Stimulated activated CD4-positive, alpha-beta T cell treated with anti-CD3 and anti-CD28 coated beads, TNF-alpha, amount 100 ng/mL, for 24 hours (primary cell): ENCODE measurements at places on chromosomes 6 and 20.

DNA sequence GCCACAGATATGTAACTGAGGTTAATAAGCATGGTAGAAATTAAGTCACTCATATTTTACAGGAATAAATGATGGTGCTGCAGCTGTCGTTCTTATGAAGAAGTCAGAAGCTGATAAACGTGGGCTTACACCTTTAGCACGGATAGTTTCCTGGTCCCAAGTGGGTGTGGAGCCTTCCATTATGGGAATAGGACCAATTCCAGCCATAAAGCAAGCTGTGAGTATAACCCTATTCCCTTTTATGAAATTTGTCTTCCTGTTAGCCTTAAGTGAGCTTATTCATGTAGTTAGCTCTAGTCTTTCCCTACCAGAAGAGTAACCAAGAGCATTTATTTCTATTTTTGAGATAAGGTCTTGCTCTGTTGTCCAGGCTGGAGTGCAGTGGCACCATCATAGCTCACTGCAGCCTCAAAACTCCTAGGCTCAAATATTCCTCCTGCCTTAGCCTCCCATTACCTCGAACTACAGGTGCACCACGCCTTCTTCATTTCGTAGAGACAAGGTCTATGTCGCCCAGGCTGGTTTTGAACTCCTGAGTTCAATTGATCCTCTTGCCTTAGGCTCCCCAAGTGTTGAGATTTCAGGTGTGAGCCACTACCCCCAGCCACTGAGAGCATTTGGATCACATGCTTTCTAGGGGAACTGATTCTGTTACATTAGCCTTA is 12.0 kb downstream of the TCP1 start:
- DNase-seq = no peak

GRCh38 chr6:40909811-40910210 is 129.2 kb downstream of the UNC5CL start:
- no peak for DNase-seq

GRCh38 chr20:50873585-50873984 is 57.7 kb downstream of the ADNP start:
- DNase-seq = no peak

DNA sequence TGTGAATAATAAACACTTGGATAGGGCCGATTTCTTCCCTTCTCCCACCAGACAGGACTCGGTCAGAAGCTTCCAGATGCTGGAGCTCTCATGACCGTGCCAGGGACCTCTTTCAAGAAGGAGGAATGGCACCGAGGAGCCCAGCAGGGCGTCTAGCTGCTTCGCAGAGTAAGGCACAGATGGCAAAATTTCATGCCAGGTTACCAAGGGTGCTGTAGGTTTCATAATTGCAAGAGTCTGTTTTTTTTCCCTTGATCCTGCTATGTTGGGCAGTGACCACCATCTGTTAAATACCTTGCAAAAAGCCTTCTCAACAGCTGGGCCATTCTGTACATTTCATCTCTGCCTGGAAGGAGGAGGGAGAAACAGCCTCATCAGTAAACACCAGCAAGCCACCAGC is 111.8 kb downstream of the EDN3 start:
- no peak for DNase-seq

GRCh38 chr6:56311061-56311460 is 63.7 kb upstream of the COL21A1 start:
- DNase-seq = no peak

- DNase-seq = no peak
These were observed 647.8 kb upstream of the MARCKS start for GRCh38 chr6:113209315-113209714.

GRCh38 chr6:48037946-48038345 is 73.1 kb downstream of the PTCHD4 start:
- no peak for DNase-seq

DNA sequence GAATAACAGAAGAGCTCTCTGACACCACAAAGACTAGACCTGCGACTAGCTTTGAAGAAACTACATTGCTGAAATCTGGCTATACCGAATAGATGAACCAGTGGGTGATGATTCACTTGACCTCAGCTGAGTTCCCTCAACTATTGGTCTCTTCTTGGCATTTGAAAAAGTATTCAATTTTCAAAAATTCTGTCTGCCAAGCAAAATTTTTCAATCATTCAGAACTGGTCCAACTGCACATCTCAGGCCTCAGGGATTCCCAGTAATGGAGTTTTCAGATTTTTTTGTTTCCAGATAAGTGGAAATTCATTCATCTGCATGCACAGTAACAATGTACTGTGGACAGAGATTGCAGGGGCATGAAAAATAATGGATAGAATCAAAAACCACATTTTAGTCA is 121.4 kb upstream of the NAA20 start:
- DNase-seq = no peak

DNA sequence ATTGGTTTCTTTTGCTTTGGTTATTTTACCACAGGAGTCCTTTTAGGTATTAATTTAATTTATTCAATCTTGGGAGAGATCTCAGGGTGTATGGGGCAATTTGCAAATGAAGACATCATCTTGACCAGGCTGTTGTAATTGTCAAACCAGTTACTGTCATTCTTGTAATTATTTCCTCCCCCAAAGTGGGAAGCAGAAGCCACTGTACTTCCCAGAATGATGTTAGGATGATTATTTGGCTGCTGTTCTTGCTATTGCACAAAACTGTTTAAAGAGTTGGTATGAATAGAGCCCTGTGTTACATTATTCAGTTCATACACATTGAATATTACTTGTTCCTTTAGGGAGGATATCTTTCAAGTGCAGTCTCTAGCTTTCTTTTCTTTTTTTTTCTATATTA is 1.7 kb downstream of the TAAR6 start:
- DNase-seq = no peak

DNA sequence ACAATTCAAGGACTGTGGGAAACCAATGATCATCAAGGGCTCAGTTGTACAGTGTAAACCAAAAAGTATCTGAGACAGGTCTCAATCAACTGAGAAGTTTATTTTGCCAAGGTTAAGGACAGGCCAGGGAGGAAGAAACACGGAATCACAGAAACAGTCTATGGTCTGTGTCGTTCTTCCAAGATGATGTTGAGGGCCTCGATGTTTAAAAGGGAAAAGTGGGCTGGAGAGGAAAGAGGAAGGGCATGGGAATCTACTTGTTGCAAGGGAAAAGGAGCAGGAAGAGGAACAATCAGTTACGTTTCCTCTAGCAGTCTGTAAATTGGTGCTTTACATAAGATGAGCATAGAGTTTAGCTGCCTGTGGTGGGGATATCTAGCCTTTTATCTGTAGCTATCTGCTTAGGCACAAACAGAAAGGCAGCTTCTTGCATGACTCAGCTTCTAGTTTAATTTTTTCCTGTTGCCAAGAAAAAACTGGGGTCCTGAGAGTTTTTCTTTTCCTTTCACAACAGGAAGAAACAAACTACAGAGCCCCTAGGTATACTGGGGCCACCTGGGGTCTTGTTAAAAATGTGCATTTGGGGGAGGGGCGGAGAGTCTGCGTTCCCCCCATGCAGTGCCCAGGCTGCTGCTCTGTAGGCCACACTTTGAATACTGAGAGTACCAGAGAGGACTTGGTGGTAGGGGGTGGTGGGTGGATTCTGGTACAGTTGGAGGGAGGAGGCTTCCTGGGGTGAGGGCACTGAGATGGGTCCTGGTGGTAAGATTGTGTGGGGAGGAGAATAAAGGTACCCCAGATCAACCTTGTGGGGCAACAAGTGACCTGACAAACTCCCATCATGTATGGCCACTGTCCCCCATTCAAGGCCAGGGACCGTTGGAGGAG is 35.3 kb upstream of the EZR start:
- no peak for DNase-seq

GRCh38 chr6:35640017-35640664 is 48.6 kb downstream of the FKBP5 start:
- no peak for DNase-seq

DNA sequence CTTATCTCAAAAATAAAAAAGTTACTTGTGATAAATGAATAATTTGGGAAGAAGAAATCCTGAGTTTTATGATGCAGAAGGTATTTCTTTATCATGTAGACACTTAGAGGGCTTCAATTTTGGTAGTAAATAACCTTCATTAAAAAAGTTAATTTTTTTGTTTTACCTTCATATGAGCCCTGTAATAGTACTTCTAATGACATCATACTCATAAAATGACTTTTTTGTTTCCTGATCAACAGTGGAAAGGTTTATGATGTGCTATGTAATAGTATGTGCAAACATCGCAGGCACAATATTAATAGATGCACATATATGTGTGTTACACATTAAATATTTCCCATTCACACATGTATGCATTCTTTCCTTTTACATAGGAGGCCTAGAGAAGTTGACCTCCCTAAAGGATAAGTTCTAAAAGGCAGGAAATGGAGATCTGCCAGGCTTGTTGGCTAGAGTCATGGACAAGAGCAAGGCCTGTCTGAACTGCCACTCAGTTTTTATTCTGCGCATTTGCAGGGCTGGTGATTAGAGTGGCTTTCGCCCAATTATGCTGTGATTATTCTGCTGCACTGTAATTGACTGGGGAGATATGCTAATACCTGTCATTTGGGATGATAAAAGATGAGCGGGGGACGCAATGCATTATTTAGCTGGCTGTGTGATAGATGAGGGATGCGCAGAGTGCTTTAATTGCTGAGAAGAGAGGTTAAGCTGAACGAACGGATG is 272.6 kb downstream of the TMEM242 start:
- DNase-seq = no peak

DNA sequence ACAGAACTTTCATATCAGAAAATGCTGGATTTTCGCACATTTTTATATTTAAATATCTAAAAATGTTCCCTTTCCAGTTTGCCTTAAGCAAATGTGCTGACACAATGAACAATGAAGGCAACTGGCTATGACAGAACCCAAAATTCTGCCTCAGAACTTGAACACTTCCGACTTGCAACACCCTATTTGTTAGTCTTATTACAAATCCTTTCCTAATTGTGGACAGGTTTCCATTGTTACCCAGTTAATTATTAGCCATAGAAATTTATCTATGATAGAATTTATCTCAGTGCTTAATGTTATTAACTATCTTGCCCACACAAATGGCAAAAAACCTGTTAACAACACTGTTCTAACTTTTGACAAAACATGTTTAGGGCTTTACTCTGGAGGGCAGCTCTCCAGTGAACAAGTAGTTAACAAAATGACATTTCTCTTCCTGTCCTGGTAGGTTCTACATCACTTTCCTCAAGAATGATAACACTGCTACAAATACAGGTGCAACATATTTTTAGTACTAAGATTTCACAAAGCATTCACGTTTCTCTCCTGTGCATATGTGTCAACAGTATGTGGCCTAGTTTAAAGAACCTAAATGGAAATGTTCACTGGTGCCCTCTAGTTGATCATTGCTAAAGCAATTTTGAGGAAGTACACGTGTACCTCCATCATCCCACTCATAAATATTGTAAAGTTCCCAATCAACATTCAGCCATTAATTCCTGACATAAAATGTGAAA is 58.4 kb downstream of the HIVEP2 start:
- no peak for DNase-seq

DNA sequence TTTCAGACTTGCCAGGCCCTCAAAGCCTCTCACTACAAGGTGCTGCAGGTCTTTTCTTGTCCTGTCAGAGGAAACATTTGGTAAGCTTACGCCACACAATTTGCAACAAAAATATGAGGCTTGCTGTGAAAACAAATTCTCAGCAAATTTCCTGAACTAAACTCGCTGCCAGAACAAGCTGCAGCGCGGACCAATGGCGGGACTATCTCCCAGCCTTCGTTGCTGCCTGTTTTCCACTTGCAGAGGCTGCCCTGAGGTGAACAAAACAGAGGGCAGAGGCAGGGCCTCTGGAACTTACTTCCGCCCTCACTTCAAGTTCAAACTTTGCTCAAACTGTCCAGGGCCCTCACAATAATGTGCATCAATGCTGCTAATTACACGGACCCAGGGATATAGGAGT is 12.4 kb downstream of the UQCC2 start:
- no peak for DNase-seq

GRCh38 chr6:7050004-7050403 is 57.8 kb upstream of the RREB1 start:
- DNase-seq = no peak

DNA sequence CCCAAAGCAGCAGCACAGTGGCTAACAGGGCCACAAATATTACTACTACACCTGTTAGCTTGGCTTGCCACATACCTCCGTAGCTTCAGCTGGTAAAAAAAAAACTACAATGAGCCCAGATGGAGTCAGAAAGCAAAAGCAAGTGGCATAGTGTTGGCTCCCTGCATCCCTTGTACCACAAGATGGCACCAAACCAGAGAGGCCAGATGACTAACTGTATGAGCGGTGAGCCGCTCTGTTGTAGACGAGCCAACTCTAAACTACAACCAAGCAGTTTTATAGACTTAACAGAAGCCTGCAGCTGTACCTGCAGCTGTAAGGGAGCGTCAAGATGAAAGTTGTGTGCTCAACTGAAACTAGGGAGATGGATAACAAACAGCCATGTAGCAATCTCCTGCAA is 84.5 kb upstream of the MCHR2 start:
- DNase-seq = no peak

GRCh38 chr6:136136274-136136673 is 113.8 kb downstream of the MTFR2 start:
- no peak for DNase-seq

GRCh38 chr20:10415013-10415650 is 18.9 kb downstream of the MKKS start:
- no peak for DNase-seq

GRCh38 chr20:32682508-32682987 is 8.8 kb upstream of the C20orf203 start:
- no peak for DNase-seq

DNA sequence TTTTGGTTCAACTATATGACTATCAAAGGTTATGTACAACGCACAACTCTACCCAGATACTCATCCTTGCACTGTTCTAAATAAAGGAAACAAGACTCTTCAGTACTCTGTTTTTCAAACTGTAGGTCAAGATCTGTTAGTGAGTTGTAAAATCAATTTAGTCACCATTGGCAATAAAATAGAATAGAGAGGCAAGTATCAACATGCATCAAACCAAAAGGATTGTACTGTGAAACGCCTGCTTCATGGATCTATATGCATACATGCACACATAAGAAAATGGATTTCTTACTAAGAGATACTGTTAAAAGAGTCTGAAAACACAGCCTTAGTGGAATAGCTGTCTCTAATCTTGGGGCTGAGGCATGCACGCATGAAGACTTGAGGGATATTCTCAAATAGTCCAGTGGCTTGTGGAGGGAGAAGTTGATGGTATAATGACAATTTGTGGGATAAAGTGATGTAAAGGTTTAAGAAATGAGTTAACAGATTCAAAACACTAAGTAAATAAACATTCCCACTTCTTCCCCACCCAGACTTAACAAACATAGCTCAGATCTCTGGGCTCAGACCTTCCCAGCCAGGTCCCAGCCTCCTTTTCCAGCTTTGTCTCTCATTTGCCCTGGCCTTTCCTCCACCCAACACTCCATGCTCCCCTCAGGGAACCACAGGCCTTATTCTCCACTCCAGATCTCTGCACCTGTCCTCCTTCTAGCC is 10.7 kb upstream of the LZTS3 start:
- no peak for DNase-seq

GRCh38 chr6:41551086-41551700 is 5.0 kb downstream of the FOXP4 start:
- no peak for DNase-seq
